ENCODE measurements at places on chromosomes 2 and 18. TPM values are rescaled to one million over a fixed set of nuclear protein-coding genes. Genes with fewer than 3 reads are reported as not detected.

- DNase-seq: no peak
These were observed 342.2 kb upstream of the HS6ST1 start for GRCh38 chr2:128660836-128661235.

GRCh38 chr18:11828786-11829432 lies 22.3 kb upstream of the CHMP1B start:
- DNase-seq: no peak

GRCh38 chr2:108385411-108386071 lies 7.8 kb downstream of the SULT1C4 start:
- DNase-seq: no peak

PNKD gene
- polyA plus RNA-seq: 67.6 TPM

DNA sequence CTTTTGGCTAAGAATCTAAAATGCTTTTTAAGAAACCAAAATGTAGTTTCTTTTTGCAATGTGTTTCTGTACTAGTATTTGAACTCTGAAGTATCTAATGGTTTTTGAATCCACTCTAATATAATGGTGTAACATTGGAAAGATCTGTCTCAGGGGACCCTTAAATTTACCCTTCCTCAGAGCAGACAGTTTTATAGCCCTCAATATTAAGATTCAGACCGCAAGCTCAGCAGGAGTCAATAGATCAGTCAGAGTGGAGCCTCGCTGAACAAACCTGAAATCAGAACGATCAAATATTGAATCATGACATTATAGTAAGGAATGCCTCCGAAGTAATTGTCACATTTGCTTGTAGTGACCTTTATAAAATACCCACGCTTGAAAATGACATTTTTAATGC lies 18.3 kb downstream of the SGPP2 start:
- DNase-seq: no peak

ARHGAP15 gene
- 35.1 TPM for polyA plus RNA-seq

DNA sequence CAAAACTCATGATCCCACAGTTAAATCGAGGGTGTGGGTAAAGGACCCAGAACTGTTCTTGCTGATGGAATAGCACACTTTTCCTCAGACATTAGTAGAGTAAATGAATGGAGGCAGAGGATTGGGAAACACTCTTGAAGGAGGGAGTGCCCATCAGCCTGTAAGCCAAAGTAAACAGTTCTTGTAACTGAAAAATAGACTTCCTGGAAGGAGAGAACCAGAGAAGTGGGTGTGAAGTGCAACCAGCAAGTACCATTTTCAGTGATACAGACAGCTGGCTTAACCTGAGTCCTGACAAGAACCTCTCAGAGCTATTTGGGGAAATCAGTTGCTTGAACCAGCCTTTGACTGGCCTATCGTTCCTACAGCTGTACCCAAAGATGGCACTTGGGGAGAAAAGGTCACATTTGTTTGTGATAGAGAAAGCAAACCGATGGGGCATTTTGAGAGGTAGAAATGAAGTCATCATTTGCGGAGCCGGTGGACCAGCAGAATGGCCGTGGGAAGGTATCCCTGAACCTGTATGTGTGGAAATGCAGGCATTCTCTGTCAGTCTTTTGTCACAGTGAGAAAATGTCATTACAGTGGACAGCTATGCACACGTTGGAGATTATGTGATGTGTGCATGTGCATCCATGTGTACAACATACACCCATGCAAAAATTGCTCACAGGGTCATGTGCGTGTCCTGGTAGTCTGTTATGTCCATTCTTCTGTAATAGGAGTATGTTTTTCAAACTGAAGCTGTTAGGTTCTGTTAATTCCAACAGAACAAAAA lies 17.8 kb downstream of the CRIM1 start:
- DNase-seq: no peak

- DNase-seq: no peak
These were observed 572.2 kb downstream of the GALR1 start for GRCh38 chr18:77821892-77822291.

FRZB gene
- 3.4 TPM for polyA plus RNA-seq

DNA sequence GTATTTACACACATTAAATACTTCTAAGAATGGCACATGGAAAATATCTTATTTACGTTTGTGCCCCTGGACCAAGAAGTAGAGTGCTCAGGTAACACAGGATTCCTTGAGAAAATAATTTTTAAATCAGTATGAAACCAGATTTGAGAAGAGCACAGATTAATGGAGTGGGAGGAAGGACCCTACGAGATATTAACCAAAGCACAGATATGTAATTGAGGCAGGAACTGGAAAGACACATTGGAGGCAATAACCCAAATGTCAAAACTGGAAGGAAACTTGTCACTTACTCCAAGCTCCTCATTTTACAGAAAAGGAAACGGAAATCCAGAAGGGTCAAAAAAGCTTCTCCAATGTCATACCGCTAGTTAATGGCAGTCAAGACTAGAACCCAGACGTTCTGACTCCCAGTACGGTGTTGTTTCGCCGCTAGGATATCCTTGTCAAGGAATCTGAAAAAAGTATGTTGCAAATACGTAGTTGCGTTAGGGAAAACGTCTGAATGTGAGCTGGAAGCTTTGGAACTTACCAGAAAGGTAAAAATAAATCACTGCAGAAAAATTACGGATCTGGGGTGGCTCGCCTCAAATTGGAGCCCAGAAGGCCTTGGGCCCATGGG lies 634 bp downstream of the MTIF2 start:
- peak; percentile 2 for DNase-seq

GRCh38 chr18:22423878-22424564 lies 6.3 kb upstream of the CTAGE1 start:
- no peak for DNase-seq

CHRND gene
- not detected for polyA plus RNA-seq

ANKRD30BL gene
- 0.84 TPM for polyA plus RNA-seq

DNA sequence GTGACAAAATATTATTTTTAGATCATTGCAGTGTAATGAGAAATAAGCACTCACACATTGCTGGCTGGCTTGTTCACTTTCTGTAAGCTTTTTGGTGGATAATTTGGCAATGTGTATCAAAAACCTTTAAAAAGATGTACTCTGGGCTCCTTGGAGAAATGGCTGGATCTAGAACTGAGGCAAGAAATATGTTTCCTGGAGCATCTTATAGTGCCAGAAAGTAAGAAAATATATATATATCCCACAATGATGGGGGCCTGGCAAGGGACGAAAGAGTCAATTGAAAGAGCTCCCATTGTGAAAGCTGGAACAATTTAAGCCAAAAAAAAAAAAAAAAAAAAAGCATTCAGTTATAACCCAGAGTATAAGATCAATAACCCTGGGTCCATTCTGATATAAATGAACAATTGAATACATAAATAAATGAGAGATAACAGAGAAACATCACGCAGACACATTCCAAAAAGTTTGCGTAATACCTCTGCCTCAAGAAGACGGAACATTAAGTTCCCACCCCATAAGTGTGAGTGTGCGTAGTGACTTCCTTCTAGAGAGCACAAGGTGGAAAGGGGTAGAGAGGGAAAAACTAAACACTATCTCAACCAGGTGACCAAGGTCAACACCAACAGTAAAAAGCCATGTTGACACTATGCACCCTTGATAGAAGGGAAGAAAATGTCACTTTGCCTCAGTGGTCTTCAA lies 77.5 kb downstream of the BIN1 start:
- DNase-seq: no peak

DNA sequence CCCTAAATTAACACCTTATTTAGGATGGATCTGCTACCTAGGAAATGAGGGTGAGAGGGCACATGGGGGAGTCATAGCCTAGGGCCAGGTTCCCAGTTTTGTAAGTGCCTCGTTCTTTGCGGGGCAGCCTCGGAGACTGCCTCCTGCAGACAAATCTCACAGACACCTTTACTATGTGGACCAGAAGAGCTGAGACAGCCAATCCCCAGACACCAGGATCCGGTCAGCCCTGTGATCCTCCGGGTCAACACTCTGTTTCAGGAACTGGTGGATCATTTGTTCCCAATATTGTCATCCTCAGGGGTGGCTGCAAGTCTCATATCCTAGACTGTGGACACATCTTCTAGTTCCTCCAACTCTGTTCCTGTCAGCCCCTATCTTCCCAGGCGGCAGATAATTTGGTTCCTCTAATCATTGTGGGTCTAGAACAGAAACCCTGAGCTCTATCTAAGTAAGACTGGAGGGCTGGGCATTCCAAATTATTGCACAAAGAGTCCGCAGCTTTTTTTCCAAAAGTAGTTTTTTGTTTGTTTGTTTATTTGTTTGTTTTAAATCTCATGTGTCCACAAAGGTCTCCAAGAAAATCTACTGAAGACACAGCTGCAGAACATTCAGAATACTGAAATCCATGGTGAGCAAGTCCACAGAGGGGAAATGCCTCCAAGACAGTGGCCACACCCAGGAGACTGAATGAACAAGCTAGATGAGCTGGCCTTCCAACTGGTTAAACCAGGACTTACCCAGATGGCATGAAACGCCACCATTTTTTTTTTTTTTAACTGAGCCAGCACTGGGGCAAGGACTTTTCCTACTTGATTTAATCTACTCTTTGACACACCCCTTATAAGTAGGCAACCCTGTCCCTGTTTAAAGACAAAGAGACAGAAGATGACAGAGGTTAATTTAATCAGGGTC lies 6.2 kb upstream of the GDF7 start:
- DNase-seq: no peak

- DNase-seq: no peak
These were observed 141.3 kb downstream of the FIGN start for GRCh38 chr2:163594497-163594896.

- DNase-seq: no peak
These were observed 32.8 kb downstream of the FMNL2 start for GRCh38 chr2:152367547-152368390.

TMEM214 gene
- polyA plus RNA-seq: 56.8 TPM

- peak; percentile 21 for DNase-seq
These were observed 61.3 kb downstream of the PKP4 start for GRCh38 chr2:158518084-158518483.

DNA sequence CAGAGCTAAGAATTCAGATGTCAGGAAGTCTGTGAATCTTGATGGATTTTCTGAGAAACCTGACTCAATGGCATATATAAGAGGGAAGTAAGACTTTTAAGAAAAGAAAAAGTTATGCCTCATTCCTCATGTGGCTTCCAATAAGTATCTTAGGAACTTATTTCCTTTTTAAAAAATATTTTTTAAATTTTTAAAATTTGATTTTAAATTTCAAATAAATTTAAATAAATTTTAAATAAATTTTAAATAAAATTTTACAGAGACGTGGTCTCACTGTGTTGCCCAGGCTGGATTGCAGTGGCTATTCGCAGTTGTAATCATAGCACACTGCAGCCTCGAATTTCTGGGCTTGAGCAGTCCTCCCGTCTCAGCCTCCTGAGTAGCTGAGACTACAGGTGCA lies 11.5 kb upstream of the POLR1B start:
- no peak for DNase-seq

CHRNG gene
- polyA plus RNA-seq: 0.18 TPM

DNA sequence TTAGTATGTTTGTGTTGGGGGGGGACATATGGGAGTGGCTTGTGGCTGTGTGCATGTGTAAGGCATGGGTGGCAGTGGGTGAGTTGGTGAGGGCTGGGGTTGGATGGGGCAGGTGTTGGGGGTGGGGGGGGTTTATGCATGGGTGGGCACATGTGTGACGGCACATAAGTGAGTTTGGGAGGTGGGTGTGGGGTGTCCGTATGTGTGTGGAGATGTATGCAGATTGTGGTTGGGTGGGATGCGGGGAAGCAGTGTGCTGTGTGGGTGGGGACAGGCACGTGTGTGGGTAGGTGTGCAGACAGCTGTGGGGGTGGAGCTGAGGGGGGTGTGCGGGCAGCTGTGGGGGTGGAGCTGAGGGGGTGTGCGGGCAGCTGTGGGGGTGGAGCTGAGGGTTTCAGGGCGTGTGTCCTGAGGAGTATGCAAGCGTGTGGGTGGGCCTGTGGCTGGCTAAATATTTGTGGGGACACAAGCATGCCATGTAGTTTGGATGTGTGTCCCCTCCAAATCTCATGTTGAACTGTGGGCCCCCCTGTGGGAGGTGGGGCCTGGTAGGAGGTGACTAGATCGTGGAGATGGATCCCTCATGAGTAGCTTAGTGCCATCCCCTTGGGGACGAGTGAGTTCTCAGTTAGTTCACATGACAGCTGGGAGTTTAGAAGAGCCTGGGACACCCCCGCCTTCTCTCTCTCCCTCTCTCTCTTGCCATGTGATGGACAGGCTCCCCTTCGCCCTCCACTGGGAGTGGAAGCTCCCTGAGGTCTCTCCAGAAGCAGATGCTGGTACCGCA lies 59.4 kb downstream of the ANKMY1 start:
- no peak for DNase-seq

DNA sequence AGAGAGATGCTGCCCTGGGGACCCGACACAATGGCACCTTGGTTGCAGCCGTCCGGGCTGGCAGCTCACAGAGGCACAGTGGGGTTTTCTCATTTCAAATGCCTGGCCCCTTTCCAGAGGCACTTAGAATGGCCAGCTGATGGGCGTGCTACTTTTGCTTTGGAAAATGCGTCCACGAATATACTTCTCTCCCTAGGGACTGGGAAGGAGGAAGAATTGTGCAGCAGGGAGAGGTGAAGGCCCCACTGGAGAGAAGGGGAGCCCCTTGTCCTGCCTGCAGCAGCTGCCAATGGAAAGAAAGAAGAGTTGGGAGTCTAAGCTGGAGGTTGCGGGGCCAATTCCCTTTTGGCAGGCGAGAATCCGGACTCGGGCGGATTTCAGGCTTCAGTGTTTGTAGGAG lies 1.1 kb upstream of the MAL start:
- no peak for DNase-seq

PMAIP1 gene
- polyA plus RNA-seq: 2.7 TPM

- DNase-seq: no peak
These were observed 53.2 kb downstream of the SMAD7 start for GRCh38 chr18:48897531-48897930.

DNA sequence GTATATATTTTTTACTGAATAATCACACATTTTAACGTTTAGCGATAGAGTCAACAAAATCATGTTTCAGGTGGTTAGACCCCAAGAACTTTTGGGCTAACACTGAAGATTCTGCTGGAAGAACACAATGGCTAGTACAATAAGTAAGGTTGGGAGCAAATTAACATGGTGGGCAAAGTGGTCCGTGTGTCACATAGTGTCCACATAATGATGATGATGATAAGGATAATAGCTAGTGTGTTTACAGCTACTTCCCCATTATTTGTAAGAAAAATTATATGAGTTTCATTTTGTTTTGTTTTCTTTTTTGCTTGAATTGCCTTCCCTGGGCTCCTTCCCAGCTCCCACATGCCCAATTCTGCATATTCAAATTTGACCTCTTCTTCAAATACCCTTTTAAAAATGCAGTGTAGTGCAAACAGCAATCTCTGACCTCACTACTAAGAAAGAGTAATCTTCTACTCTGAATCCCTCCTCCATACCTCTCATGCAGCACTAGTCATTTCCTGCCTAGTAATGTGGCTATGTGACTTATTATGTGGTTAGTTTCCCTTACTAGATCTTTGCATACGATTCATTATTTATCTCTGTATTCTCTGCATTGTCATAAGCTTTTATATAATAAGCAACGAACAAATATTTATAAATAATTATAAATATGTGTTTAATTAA lies 16.9 kb upstream of the VPS54 start:
- DNase-seq: no peak

DNA sequence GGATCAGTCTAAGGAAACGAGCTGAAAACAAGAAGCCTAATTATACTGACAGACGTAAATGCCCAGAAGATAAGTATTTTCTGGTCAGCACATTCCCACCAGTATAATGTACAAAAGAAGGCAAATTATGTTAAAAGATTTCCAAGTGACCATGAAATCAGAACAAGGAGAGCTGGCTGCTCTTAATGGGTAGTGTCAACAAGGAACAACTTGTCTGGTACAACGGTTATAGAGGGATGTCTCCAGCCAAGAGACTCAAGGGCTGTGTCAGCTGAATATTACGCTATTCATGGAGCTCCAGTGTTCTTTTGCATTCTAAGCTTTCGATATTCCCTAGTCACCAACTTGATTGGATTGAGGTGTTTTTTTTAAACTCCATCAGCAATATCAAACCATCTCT lies 8.6 kb upstream of the L3MBTL4 start:
- DNase-seq: no peak
